ENCODE measurements at places on chromosomes 11 and 22.

DNA sequence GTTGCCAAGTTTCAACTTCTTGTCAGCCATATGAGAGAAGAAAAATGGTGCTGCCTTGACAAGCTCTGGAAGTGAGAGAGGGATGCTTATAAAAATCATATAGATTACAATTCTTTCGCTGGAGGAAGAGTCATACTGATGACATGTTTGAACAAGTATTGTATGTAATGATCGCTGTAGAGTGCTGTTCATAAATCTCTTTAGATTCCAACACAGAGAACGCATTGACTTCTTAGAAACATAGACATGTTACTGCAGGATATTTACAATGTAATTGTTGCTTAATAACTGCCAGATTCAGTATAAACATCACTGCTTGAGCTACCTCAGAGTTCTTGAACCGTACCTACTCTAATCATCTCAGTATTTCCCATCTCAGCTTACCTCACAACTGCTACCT is 571.6 kb downstream of the LUZP2 start:
- no peak for DNase-seq

- DNase-seq: no peak
Observed at GRCh38 chr11:96156379-96156722, 186.6 kb downstream of the MAML2 start.

DNA sequence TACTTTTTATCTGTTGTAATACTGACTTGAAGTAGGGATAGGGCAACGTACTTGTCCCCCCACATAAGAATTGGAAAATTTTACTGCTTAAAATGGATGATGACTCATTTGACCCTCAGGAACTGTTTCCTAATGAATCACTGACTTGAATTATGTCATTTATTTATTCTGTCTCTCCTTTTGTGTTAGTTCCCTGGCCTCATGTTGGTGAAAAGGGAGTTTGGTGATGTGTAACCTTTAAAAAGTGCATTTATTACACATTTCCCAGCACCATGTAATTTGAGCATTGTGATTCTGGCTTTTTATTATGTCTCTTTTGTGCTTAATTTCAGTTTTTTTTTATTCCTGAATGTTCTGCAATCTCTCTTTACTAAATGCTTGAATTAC is 20.3 kb upstream of the PGM2L1 start:
- no peak for DNase-seq

DNA sequence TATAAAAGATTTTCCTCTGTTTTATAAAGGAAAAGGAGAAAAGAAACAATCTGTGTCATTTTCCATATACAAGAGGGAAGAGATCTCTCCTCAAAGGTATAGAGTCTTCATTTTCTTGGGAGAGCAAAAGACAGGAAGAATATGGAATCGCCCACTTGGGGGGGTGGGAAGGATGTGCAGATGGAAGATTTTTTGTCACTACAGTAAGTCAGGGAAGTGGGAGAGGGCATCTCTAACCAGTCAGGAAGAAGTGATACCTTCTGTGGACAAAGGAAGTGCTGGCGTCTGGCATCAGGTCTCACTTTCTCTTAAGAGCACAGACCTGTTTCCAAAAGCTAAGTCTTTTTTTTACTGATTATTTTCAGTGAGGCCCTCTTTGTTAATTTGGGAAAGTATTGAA is 1.4 kb downstream of the PRR14L start:
- no peak for DNase-seq

GRCh38 chr11:113265362-113265761 is 49.0 kb upstream of the TTC12 start:
- DNase-seq: no peak

GRCh38 chr22:39097098-39098020 is at the start of gene APOBEC3H:
TSS of gene APOBEC3H (plus strand) at chr22:39097244. CDS start at chr22:39100279, 3,035 bp downstream.
- DNase-seq: no peak

GRCh38 chr11:30853439-30853838 is 267.3 kb upstream of the MPPED2 start:
- no peak for DNase-seq

GRCh38 chr11:64762674-64763525 is 3.1 kb upstream of the PYGM start:
- no peak for DNase-seq

GRCh38 chr22:23531283-23531956 is 48.7 kb downstream of the IGLL1 start:
- no peak for DNase-seq

- no peak for DNase-seq
Observed at GRCh38 chr22:28331695-28332094, 347.9 kb downstream of the TTC28 start.

DNA sequence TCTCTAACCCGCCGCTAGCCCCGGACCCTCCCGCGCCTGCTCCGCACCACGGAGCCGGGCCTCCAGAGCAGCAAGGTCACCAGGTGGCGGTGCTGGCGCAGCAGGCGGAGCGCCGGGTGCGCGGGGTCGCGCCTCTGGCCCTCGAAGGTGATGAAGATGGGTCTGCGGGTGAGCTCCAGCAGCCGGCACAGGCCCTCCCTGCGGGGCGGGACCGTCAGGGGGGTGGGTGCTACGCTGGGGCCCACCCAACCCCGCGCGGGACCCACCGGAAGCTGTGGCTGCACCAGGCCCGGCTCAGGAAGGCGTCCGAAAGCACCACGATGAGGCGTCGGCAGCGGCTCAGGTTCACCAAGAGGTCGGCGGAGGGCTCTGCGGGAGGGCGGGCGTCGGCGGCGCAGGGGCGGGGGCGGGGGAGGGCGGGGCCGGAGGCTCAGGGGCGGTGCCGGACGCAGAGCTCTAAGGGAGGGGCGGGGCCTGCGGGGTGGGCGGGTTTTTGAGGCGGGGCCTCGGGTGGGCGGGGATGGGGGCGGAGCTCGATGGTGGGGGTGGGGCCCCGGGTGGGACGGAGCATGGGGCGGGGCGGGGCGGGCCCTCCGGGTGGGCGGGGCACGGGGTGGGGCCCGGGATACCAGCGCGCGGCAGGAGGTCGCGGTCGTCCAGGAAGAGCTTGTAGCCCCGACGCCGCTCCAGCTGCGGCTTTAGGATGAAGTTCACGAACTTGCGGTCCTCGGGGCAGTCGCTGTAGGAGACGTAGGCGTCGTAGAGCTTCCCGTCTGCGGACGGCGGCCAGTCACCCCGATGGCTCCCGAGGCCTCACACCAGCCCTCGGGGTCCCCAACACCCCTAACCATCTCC is 7.8 kb downstream of the SIGIRR start:
- DNase-seq: peak; percentile 85

DNA sequence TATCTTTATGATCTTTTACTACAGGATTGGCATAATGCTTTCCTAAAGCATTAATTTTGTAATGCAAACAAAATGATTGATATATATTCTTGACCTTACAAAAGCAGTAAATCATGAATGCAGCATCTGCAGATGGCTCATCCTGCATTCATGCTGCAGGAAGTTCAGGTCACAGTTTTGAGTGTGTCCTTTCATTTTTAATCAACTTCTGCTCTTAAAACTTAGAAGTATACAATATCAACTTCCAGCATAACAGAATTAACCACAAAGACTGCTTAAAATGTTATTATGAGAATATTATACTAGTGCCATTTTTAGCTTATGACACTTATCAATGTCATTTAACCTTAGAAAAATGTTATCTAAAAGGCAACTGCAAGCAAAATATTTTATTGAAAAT is 54.0 kb downstream of the SLC36A4 start:
- DNase-seq: no peak

DNA sequence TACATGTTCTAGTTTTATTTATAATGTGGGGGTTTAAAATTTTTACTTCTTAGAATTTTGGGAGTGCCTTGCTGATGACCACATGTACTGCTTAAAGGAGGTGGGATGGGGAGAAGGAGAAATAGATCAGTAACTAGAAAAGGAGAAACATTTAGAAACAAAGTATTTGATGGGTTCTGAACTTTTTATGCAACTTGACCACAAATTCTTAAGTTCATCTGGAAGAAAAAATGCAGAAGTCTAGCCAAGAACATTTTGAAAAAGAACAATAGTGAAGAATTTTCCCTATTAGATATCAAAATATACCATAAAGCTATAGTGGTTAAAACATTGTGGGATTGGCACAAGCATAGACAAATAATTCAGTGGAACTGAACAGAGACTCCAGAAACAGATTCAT is 73.3 kb upstream of the AMPD3 start:
- no peak for DNase-seq

DNA sequence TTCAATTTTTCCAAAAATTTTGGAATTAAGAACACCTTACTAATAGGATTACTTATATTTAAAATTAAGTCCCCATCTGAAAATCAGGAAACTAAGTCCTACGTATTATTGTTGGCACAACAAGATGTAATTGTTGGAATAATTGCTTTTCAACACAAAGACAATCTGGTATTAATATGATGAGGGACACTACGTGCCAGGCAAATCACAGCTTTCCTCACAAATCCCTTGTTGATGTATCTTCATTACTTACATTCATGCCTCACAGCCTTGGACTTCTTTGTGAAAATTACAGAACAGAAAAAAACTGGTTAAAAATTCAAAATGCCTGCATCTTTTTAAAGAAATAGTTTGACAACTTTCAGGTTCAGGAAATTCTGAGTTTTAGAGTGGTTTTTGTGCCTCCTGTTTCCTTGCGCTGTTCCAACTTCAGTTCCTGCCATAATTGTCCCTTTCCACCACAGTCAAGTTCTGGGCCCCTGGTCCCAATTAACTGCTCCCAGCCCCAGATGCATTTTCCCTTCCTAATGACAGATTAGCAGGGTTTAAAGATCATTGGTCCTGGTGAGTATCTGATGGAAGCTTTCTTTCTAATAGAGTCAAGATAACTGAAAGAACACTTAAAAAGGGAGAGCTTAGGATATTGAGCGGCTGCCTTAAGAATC is 23.3 kb upstream of the CCDC34 start:
- DNase-seq: no peak

GRCh38 chr11:26842478-26843282 is 120.8 kb upstream of the SLC5A12 start:
- DNase-seq: no peak

GRCh38 chr11:67996622-67997474 is 7.0 kb downstream of the UNC93B1 start:
- peak; percentile 43 for DNase-seq

DNA sequence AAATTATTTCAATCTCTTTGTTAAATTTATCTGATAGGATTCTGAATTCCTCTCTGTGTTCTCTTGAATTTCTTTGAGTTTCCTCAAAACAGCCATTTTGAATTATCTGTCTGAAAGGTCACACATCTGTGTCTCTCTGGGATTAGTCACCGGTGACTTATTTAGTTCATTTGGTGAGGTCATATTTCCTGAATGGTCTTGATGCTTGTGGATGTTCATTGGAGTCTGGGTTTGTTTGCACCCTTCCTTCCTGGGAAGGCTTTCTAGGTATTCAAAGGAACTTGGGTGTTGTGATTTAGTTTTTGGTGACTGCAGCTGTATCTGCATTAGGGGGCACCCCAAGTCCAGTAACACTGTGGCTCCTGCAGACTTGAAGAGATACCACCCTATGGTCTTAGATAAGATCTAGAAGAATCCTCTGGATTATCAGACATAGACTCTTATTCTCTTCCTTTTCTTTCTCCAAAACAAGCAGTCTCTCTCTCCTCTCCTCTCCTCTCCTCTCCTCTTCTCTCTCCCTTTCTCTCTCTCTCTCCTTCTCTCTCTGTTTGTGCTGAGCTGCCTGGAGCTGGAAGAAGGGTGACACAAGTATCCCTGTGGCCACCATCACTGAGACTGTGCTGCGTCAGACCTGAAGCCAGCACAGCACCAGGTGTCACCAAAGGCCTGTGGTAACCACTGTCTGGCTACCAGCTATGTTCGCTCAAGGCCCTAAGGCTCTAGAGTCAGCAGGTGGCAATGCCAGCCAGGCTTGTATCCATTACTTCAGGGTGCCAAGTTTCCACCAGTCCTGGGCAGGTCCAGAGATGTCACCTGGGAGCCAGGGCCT is 3.3 kb upstream of the HEPN1 start:
- no peak for DNase-seq

GRCh38 chr11:68031144-68031464 is 623 bp downstream of the NDUFS8 start:
- no peak for DNase-seq

DNA sequence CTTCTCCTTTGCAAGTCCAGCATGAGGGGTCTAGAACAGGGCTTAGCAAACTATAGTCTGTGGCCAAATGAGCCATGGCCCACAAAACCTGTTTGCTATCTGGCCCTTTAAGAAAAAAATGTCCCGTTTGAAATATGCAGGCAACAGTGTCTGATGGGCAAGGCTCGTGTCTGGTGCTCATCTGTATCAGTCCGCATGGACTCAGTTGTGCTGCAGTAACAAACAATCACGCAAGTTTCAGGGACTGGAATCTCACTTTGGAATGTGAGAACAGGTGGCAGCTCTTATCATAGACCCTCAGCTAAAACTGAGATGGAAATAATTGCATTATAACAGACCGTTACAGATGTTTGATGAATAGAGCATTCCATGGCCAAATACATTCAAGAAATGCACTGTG is 19.1 kb upstream of the PVALB start:
- no peak for DNase-seq

GRCh38 chr11:102639656-102640055 is 14.5 kb upstream of the MMP20 start:
- DNase-seq: no peak

- no peak for DNase-seq
Observed at GRCh38 chr11:102420547-102420946, 32.0 kb downstream of the TMEM123 start.

DNA sequence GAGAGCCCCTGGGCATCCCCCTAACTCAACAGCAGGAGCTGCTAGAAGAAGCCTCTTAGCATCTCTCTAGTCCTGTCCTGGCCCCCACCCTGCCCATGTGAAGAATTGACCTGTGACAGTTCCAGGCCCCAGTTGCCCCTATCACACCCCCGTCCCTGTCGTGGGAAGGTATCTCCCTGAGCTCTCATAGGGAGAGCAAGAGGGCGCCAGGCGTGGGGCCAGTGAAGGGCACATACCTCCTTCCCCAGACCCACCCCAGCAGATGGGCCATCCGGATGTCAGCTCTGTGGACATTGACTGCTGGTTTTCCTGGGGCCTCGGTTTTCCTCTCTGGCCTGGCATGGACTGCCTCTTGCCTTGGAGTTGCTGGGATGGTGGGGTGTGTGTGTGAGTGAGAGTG is 29.5 kb downstream of the CD82 start:
- no peak for DNase-seq

GRCh38 chr11:122197066-122197987 is 81.3 kb upstream of the BLID start:
- DNase-seq: no peak

Data from activated T-cell treated with anti-CD3 and anti-CD28 coated beads for 48 hours (primary cell).